B cell (primary cell): ENCODE measurements at places on chromosomes 13 and 19.

GRCh38 chr13:101690871-101691270 lies 238.4 kb downstream of the ITGBL1 start:
- DNase-seq, result no peak

DNA sequence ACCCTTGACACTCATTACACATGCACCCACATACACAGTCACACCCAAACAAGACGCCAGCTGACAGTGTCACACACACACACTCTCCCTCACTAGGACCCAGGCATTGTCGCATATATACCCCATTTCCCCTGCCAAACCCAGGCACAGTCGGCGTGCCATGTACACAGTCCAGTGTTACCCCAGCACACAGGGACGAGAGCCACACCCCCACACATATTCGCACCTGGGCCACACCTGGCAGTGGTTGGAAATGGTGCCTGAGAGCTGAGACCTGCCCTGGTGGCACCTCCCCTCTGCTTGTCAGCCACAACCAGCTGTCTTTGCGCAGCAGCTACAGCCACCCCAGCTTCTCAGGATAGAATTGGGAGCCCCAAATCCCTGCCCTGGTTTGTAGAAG lies 9.0 kb downstream of the NFIX start:
- DNase-seq, result no peak

DNA sequence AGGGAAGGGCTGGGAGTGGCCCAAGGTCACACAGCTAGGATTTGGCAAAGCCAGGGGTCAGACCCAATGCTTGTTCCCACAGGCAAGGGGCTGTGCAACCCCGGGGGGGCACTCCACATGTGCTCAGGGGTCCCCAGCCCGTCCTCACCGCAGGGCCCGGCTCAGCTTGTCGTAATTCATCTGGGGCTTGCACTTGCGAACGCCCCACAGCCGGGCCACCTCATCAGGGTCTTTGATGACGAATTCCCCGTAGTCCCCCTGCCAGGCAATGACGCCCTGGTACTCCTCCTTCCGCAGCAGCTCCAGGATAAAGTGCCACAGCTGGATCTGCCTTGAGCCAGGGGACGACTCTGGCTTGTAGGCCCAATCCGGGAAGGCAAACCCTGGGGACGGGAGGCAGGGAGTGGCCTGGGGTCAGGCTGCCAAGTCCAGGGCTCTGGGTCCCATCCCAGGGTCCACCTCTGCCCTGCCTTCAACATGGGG lies 4.7 kb downstream of the ERF start:
- DNase-seq, result no peak

GRCh38 chr13:23586336-23586735 lies 16.1 kb downstream of the TNFRSF19 start:
- no peak for DNase-seq

DNA sequence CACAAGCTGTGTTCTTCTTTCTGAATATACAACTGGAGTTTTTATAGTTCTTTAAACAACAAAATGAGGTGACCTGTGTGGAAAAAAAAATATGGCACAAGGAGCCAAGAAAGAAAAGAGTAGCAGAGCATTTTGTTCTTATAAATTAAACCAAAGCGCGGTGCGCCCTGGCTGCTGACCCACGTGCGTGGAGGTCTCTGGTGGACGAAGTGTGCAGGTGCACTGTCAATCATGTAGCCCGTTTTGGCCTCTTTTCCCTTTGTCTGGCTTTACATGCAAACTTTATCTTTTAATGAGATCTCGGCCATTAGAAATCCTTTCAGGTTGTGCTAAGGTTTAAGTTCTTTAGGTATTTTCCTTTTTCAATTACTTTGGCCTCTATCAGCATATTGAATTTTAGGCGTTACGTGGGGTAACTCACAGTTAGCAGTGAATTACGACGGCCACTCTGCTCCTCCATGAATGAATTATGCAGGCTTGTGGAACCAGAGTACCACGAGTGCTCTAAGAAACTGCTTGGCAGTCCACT lies 443.9 kb upstream of the SLC10A2 start:
- no peak for DNase-seq

- no peak for DNase-seq
These were observed 514 bp downstream of the PCID2 start for GRCh38 chr13:113207890-113208420.

- no peak for DNase-seq
These were observed 3.7 kb upstream of the ZNRF4 start for GRCh38 chr19:5451494-5451893.

DNA sequence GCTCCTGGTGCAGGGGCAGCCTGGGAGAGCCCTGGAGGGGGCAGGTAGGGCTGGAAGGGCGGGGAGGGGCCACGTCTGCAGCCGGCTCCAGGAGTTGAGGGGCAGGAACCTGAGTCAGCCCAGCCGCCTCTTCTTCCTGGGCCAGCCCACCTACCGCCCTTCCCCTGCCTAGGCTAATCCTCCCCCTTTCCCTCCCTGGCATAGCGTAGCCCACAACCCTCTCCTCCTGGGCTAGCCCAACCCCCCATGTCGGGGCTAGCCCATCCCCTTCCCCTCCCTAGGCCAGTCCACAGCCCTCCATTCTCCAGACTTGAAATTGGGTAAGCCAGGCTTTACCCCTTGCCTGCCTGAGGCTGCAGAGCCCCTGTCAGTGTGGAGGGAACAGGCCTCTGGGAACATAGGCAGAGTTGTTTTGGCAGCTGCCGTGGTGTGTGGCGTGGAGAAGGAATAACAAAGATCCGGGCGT lies 20.6 kb upstream of the WDR18 start:
- no peak for DNase-seq

DNA sequence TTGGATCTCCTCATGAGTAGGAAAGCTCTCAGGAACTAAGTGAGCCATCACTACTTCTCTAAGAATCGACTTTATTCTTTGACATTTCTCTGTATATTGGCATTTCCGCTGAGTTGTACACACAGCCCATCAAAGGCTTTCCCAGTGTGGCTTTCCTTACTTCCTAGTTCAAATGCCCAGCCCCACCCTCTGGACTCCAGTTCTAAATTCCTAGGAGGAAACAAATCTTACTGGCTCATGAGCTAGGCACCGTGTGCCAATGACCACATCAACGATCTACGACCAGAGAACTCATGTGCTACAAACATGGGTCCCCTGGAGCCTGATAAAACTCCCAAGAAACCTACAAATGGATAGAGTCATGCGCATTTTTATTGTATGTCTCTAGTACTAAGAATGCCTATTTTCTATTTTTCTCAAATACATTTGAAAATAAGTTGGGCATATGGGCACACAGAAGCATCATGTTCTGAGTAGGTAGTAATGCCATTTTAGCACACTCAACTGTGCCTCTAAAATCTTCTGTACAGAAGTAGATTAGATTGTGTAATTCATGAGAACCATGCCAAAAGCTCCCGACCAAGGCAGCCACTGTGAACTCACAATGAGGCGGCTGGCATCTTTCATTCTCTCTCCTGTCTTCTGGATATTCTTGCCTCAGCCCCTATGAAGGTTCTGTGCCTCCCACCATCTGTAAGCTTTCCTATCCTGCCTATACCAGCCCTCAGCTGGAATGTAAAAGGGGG lies 10.5 kb upstream of the RAP2A start:
- no peak for DNase-seq

- DNase-seq, result no peak
These were observed 38.0 kb downstream of the STK24 start for GRCh38 chr13:98538876-98539275.

DNA sequence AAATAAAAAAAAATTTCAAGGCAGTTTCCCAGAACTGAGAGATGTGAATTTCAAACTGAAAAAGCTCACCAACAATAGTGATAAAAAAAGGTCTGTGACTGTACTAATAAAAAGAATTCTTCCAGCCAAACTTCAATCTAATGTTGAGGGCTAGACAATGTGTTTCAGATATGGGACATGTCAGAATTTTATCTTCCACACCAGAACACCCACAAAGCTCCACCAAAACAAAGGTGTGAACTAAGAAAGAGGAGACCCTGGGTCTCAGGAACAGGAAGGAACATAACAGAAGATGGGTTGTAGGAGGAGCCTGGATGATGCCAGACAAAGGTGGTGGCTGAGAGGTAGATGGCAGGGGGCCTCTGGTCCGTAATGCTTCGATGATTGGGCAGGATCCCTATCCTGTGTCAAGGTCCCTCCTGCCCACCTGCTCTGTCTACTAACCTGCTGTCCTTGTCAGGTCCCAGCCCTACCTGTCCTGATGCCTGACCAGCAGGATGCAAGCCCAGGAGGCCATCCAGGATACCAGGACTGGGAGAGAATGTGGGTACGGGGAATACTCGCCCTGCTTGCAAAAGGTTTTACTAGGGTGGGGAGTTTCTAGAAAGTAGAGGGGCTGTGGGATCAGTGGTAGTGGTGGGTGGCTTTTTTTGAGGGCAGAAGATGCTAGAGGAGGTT lies 4.5 kb downstream of the MZF1 start:
- DNase-seq, result no peak

GRCh38 chr19:1274081-1274851 lies 1.1 kb upstream of the FAM174C start:
- peak; percentile 50 for DNase-seq

GRCh38 chr13:75682326-75682725 lies 46.2 kb downstream of the LMO7 start:
- DNase-seq, result no peak

DNA sequence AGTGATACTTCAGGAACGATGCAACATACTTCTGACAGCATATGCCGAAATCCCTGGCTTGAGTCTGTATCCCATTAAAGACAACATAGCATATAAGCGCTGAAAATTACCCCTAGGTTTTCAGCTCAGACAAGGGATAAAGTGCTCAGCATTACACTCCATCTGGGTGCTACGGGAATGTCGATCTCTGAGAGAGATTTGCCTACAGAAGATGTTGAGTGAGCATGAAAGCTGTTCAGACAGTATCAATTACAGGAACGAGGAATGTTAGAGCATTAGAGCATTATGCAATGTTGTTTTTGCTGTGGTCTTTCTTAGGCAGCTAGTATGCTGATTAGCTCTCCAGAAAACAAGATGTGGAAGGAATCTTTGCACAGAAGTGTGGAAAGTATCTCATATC lies 484.5 kb downstream of the LIG4 start:
- no peak for DNase-seq

GRCh38 chr13:85080691-85081090 lies 718.5 kb downstream of the SLITRK6 start:
- DNase-seq, result no peak

DNA sequence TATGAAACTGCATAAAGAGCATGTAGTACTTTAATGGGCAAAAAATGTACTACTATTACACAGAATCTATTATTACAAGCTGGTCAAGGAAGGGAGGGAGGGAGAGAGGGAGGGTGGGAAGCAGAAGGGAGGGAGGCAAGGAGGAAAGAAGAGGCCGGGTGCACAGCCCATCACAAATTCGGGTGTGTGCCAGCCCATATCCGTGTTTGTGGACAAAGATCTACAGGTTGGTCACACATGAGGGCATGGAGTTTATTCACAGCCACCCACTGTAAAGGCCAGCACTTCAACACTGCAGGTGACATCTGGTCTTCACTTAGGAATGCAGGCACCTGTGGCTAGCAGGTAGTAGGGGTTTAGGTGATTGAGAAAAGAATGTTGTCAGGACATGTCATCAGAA lies 352.5 kb upstream of the NBEA start:
- DNase-seq, result no peak

DNA sequence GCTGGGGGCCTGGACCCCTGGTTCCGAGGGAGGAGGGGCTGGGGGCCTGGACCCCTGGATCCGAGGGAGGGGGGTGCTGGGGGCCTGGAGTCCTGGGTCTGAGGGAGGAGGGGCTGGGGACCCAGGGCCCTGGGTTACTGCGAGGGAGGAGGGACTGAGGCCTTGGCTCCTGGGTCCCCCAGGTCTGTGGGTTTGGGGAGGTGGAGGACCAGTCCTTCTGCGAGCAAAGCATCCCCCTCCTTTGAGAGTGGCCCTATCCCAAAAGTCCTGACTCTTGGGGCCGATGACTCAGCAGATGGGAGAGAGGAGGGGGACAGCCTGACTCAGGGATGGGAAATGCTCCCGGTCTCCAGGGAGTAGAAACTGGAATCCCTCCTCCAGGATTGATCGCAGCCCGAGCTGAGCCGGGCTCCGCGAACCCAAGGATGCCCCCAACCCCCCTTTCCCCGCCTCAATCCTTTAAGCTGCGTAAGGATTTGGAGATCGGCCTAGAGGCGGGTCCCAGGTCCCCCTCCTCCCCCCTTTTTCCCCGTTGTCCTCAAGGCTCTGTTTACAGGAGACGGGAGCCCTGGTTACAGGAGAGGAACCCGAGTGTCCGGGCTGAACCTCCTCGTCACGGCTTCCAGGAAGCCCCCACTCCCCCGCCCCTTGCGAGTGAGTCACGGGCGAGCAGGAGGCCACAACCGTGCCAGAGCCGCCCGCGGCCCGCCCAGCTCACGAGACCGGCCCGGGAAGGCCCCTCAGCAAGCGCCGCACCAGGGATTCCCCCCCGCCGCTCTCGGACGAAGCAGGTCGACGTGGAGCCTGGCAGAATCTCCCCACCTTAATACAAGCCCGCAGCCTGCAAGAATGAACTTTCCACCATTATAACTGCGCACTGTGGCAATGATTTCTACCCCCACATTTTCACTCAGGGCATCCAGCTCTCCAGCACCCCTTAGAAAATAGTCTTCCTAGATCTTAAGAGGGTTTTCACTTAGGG lies 3.0 kb upstream of the ZFP36 start:
- DNase-seq, result peak; percentile 98

DNA sequence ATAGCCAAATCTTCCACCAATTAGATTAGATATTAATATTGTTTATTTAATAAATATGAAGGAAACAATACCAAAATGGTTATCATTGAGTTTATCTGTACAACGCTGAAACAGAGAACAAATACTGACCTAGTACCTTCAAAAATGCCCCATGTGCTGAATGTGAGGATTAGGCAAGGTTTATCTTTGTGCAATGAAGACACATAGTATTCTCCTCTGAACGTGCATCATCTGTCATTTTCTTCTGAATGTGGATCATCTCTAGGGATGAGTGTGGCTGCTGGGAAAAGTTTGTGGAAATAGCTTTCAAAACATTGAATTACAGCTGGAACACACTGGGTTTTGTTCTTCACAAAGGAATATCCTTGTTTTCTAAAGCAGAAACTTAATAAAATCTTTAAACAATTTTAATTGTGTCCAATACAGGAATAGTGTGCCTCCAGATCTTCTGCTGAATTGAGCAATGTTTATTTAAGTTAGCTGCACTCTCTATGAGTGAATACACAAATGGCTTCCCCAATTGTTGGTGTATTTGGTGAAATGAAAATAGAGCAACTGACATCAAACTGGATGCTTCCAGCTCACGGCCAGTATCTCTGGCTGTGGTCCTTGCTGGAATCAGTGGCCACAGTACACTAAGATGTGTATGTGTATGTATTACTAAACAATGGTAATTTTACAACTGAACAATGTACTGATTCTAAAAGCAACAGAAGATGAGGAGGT lies 6.7 kb downstream of the COL4A1 start:
- DNase-seq, result no peak

GRCh38 chr13:95035311-95036109 lies 265.7 kb downstream of the ABCC4 start:
- no peak for DNase-seq

DNA sequence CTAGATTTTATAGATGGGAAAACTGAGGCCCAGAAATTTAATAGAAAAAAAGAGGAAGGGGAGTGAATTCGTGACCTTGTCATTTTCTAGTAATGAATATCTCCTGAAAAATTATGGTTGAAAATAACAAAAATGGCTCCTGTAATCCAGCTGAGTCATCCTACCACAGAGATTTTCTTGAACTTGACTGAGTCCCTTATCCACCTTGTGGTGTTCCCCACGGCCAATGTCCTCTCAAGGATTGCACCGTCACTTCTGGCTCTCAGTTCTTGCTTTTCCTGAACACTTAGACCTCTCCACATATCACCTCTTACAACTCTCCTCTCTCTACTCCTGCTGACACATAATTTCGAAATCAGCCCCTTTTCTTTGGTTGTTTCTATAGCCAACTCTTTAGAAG lies 1.2 kb upstream of the KATNAL1 start:
- DNase-seq, result no peak
